ENCODE measurements at places on chromosomes 2 and 18.

GRCh38 chr2:202373490-202373889, 2.6 kb upstream of the BMPR2 start:
- DNase-seq: no peak

GRCh38 chr2:43038696-43039094, 187.7 kb downstream of the ZFP36L2 start:
- no peak for DNase-seq

- no peak for DNase-seq
These were observed 155.8 kb downstream of the CDH7 start for GRCh38 chr18:65906621-65907034.

DNA sequence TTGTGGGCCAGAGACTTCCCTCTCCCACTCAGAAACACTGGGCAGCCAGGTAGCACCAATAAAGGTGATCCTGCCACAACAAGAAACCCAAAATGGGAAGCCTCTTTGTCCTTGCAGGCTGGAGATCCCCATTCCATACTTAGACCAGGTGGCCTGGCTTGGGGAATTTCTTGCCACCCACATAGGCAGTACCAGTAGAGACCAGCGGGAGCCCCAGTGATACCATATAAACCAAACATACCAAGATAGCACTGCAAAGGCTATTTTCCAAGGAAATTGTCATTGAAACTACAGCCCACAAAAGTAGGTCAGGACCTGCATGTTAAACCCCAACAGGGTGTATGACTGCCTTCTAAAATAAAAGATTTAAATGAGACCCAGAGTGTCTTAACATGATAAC, 171.6 kb downstream of the DIS3L2 start:
- DNase-seq: no peak

GRCh38 chr2:41116106-41116797, 664.4 kb upstream of the SLC8A1 start:
- DNase-seq: no peak

GRCh38 chr18:79553154-79553553, 126.4 kb upstream of the CTDP1 start:
- DNase-seq: no peak

- DNase-seq: no peak
These were observed 210.0 kb upstream of the ZNF521 start for GRCh38 chr18:25561918-25562317.

DNA sequence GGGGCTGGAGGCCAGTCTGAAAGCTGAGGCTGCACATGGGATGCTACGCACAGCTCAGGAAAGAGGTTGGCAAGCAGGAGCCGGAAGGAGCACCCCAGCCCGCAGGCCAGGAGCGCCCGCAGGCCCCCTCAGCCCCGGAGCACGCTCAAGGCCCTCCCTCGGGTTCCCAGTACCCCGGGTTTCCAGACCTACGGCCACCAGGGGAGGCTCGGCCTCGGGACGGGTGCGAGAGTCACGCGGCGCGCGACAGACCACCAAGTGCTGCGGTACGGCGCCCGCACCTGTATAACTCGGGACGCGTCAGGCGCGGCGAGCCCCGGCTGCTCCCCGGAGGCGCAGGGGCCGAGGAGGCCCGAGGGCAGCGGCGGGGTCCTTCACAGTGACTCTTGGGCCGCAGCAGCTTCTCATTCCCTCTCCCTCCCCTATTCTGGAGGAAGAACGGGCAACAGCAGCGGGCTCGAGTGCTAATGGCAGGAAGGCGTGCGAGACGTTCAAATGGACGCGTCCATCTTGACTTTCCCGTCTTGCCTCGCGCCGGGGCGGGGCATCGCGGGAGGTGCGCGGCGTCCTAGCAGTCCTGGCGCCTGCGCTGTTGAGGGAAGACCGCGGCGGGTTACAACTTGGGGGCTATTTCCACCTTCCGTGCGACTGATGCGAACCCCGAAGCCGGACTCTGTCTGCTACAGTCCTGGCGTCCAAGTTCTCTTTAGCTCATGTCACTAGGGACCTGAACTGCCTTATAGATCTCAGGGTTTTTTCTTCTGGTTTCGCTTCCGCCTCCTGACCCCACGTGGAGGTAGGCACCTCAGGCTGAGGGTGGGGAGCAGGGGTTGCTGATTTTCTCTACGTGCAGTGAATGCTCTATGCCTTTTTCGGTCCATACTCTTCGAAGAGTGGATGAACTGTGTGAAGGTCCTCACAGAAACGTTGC, at the start of gene ANAPC1:
Gene ANAPC1 (minus strand): TSS at position 533 of the 931 bp plus-strand sequence. CDS start 3,368 bp downstream, outside the sequence.
- DNase-seq: peak; percentile 89

- DNase-seq: no peak
These were observed 993.6 kb downstream of the LRP1B start for GRCh38 chr2:141137122-141137693.

DNA sequence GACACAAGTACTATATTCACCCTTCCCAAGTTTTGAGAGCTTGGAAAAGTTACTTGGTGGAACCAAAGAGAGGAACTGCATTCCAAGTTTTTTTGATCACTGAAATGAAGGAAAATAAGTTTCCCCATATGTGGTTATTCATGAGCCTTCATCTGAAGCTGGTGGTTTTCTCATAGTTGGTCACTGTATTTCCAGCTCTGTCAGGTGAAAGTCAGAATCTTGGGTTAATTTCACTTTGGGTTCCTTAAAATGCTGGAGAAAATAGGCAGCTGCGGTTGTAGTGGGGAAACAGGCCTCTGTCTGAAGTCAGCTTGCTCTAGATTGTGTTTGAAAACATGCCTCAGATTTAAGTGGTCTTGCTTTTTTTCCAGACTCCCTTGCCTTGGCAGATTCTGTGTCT, 200.5 kb downstream of the HRH4 start:
- no peak for DNase-seq

DNA sequence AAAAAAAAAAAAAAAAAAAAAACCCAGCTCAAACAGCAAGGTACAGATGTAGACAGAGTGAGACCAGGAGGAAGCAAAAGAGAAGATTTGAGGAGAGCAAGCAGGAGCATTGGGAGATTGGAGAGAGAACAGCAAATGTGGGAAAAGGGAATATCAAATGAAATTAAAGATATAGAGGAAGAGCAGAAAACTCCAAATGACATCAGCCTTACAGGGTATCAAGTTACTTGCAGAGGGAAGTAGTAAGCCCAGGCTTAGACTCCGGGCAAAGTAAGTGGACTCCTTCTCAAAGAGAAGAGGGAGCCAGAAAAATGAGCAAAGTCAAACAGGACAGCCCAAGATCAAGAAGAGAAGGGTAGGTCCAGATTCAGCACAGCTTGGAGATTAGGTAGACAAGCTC, 93.3 kb upstream of the PPP1CB start:
- DNase-seq: no peak

DNA sequence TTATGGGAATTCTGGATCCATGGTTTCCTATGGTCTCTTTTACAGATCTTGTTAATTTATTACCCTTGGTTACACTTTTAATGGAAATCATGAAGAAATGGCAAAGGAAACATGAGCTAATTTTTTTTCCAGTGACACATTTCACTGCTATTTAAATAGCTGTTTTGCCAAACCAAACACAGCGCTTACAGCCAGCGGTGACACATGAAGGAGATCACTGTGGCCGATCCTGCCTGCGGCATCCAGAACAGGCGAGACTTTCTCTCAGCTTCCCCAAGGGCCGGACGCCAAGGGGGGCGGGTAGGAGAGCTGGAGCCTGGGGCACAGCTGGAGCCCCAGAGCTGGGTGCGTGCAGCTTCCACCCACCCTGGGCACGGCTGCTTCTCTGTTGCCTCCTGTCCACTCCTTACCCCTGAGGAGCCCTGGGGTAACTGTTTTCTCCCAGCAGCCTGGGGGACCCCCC, 81.4 kb upstream of the PKDCC start:
- no peak for DNase-seq

DNA sequence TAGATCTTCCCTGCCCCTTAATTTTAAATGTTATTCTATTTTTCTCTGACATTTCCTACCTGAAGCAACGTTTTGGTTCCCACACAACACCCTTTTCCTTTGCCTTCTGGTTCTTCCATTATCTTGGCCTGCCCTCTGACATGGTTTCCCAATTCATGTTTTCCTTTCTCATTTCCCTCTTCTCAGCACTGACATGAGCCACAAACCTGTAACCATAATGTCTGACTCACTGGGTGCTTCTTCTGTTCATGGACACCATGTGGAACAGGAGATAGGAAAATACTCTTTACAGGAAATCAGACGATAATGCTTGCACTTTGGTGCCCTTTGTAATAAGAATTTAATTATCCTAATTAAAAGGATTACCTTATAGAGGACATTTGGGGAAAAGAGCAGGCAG, 142.0 kb downstream of the ZEB2 start:
- no peak for DNase-seq

GRCh38 chr2:3472966-3473365, 46.4 kb downstream of the ADI1 start:
- no peak for DNase-seq

GRCh38 chr2:144890828-144891227, 370.9 kb upstream of the ZEB2 start:
- DNase-seq: no peak

DNA sequence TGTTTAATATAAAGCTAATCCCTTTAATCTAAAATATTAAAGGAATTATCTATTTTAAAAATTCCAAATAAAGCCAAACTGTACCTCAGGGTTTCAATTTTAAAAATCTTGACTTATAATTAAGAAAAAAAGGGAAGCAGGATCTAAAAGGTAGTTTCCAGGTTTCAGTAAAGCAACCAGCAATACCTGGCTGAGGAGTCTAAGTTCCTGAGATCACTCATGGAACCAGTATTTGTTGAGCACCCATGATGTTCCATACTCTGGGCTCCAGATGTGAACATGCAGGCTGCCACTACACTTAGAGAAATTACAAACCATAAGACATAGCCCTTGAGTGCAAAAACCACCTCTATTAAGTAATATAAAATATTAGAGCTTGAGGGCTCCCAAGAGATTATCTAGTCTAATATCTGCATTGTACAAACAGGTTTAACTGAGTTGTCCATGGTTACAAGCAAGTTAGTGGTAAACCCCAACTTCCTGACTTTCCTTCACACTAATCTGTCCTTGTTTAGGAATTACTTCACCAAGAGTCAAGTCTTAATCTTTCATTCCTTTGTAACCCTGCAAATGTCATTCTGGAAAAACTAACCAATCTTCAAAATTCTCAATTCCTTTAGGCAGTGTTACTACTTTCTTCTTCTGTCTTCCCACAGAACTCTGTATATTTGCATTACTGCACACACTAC, 49.2 kb downstream of the CLASP1 start:
- no peak for DNase-seq

DNA sequence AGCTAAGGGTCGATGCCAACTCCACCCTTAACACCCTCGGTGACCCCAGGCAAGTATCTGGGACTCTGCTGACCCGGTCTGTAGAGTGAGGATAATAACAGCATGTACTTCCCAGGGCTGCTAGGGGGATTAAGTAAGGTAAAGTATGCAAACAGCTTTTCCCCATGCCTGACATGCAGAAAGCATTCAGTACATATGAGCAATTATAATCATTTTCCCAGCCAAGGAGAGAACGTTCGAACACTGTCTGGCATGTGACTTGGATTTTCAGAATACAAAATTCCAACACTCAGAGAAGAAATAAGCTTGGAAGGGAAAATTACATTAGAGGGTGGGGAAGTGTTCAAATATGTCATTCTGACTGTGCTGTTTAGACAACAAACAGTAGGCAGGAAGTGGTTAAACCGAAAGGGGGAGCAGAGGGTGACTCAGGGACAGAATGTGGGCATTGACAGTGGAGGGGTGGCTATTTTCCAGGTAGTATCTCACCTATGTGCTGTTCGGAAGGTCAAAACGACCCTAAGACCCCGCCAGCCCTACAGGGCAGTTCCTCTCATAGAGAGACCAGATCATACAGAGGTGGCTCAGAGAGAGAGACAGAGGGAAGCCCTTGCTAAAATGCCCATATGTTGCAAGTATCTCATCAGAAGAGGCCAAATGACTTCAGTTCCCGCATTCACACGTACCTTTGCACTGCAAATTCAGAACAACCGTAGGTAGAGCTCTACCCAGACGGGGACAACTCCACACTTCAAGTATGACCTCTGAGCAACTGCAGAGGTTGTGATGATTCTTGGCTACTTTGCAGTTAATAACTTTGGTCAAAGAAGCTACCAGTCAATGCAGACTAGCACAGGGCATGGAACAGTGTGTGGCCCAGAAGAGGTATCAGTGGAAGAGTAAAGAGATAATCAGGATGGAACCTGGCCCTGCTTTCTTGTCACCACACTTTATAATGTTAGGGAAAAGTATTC, 14.8 kb downstream of the ASPRV1 start:
- DNase-seq: peak; percentile 58

DNA sequence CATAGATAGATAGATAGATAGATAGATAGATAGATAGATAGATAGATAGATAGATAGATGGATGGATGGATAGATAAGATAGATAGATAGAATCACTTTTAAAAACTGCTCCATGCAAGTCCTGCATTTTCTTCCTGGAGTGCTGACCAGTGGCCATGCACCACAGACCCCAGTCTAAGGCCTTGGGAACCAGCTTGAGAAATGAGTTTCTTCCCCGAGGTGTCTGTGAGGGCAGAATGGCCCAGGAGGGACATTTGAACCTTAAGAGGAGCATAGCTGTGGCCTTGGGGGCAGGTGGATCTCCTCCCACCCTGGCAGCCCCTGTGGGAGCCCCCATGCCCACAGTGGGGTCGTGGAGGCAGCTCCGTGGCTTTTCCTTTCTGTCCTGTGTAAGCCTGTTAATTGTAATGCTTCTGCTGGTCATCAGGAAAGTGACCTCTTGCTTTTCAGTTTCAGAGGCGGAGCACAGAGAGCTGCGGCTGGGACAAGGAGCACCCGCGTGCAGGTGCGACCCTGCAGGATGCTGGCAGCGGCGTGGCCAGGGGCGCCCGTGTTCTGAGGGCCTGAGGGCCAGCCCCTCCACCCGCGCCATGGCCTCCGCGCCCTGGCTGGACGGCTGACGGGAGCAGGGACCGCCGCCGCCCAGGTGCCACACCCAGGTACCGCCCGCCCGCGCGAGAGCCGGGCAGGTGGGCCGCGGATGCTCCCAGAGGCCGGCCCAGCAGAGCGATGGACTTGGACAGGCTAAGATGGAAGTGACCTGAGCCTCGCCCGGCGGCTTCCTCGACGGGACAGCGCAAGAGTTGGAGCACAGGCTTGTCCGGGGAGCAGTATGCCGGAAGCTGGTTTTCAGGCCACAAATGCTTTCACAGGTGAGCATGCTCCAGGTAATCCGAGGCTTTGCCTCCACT, 168.6 kb downstream of the LDLRAD4 start:
- no peak for DNase-seq

DNA sequence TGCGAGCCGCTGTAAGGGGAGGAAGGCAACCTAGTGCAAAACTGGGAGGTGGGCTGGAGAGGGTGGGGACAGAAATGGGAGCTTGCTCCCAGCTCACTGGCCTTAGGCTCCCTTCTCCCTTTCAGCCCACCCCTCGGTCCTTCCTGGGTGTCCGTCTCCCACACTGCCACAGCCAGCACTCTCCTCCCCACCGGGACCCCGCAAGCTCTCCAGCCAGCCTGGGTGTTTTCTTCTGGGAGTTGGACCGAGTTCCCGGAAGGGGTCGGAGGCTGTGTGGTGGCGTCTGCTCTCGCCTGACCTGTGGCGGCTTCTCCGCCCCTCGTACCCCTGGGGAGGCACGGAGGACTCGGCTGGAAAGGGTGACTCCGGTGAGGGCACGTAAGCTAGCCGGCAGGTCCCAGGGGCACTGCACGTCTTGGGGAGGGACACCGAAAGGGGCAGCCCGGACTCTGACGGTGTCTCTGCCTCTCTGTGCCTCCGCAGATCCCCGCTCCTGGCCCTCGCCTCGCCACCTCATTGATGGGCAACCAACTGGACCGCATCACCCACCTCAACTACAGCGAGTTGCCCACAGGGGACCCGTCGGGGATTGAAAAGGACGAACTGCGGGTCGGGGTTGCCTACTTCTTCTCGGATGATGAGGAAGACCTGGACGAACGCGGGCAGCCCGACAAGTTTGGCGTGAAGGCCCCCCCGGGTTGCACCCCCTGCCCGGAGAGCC, 1.1 kb downstream of the LRATD1 start:
- DNase-seq: no peak
